Fibroblast of the aortic adventitia (primary cell): ENCODE measurements at places on chromosomes 7 and 10. TPM values are rescaled to one million over a fixed set of nuclear protein-coding genes. Genes with fewer than 3 reads are reported as not detected.

Gene CCDC7
- total RNA-seq = 15.4 and 15.8 TPM in 2 replicates

GRCh38 chr7:2165610-2166594 lies 66.8 kb downstream of the MAD1L1 start:
- no peak for DNase-seq

Gene TMEM229A
- 3.8 TPM in 1 of 2 replicates, not detected in the other for total RNA-seq

Gene TMEM209
- 5.2 and 33.4 TPM in 2 replicates for total RNA-seq

Gene SOSTDC1
- total RNA-seq = 0.36 TPM in 1 of 2 replicates, not detected in the other

GRCh38 chr7:127872122-127872521 lies 159.1 kb downstream of the LRRC4 start:
- no peak for DNase-seq

Gene RPEL1
- under 0.01 and 0.82 TPM in 2 replicates for total RNA-seq

DNA sequence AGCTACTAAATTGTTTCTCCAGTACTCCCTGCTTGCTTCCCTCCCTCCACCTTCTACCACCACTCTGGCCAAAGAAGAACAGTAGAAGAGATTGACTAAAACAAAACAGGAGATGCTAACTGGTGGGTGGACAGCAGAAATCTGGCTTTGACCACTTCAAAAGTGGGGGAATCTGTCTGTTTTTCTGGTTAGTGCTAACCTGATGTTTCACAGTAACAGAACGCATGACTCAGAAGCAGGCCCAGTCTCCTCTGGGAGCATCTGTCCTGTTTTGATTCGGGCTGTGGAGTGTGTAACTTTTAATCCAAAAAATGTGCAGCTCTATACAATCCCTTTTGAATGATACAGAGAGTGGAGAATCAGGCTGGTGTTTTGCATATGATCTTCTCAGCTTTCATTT lies 32.7 kb upstream of the ZNF438 start:
- peak; percentile 94 for DNase-seq

DNA sequence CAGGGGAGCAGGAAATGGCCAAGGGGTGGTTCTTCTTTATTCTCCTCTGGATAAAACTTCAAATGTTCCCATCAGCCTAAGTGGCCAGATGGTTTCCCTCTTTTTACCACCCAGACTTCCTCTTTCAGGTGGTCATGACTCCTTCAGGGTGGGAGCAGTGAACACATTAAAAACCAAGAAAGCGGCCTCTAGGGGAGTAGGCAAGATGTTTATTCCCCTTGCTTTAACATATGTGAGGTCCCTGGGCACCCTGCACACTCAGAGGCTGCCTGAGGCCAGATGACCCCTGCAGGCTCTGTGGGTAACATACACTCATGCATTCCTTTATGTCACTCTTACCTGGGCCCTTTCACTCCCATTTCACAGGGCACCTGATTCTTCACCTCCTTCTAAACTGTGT lies 357.4 kb downstream of the ABCA13 start:
- no peak for DNase-seq

DNA sequence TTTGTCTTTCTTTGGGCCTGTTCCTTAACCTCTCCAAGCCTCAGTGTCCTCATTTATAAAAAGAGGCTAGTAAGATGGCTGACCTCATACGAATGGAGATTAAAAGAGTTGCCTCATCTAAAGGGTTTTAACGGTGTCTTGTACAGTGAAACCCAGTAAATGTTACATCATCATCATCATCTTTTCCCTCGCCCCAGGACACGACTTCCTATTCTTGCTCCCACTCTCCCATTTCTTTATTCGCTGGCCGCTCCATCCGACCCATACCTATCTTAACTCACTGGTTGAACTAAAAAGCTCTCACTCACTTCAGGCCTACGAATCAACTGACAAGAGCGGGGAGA lies 554 bp downstream of the FRA10AC1 start:
- DNase-seq = peak; percentile 63

DNA sequence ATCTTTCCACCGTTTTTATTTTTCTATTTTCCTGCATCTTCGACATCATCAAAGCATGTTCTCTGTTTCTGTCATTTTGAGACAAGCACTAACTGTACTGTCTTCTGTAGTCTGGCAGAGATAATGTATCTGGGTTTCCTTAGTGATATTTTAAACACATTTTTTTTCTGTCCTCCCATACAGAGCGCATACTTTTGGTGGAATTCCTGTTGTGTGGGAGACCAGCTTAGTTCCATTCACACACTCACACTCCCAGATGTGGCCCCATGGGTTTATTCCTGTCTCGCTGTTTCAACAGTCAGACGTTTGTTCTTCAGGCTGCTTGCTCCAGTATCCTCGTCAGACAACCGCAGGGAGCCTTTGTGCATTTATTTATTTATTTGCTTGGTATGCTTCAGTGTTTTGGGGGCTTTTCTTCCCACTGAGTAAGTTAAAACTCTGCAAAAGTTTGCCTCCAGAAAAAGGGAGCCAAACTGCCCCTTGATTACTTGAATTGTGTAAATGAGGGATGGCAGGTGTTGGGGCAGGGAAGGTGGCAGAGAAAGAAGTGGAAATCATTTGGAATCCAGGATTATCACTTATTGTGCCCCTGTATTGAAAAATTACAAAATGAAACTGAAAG lies 456.8 kb upstream of the KLF6 start:
- DNase-seq = peak; percentile 99
